Hair follicle dermal papilla cell (primary cell): ENCODE measurements at places on chromosomes 16 and 17. TPM values are rescaled to one million over a fixed set of nuclear protein-coding genes. Genes with fewer than 3 reads are reported as not detected.

Gene CCL13
- total RNA-seq = not detected in 2 replicates

Gene CALB2
- total RNA-seq = 0.24 and 0.32 TPM in 2 replicates

Gene CACNG3
- total RNA-seq = not detected in 2 replicates

Gene TRIM16
- 87.1 and 128 TPM in 2 replicates for total RNA-seq

Gene OR1A1
- not detected in 2 replicates for total RNA-seq

Gene HAP1
- total RNA-seq = under 0.01 TPM in 1 of 2 replicates, not detected in the other

Gene NPIPA5
- total RNA-seq = 0.36 TPM in 1 of 2 replicates, not detected in the other

Gene MT1M
- 0.81 and 1.6 TPM in 2 replicates for total RNA-seq

Gene HOXB1
- total RNA-seq = not detected in 2 replicates

Gene TBC1D10B
- 45.1 and 47.4 TPM in 2 replicates for total RNA-seq

Gene DNAH2
- 0.12 and 0.16 TPM in 2 replicates for total RNA-seq

Gene PSMB10
- total RNA-seq = 63.9 and 73.6 TPM in 2 replicates

Gene DPH1
- total RNA-seq = 57.2 and 64.1 TPM in 2 replicates

Gene CEMP1
- total RNA-seq = not detected in 2 replicates

Gene BIRC5
- 5.7 and 9.1 TPM in 2 replicates for total RNA-seq

Gene ASGR1
- 0.36 and 0.49 TPM in 2 replicates for total RNA-seq

Gene VMO1
- total RNA-seq = 0.16 TPM in 1 of 2 replicates, not detected in the other

Gene NACA2
- total RNA-seq = not detected in 2 replicates

Gene MFSD6L
- total RNA-seq = not detected in 2 replicates

Gene TNFRSF13B
- total RNA-seq = not detected in 2 replicates

Gene OR1F1
- total RNA-seq = not detected in 2 replicates

Gene ANKRD13B
- total RNA-seq = 8.6 and 10.0 TPM in 2 replicates

Gene ADAMTS18
- total RNA-seq = 4.4 TPM in 1 of 2 replicates, not detected in the other

Gene ZFP1
- 14.9 and 16.5 TPM in 2 replicates for total RNA-seq

Gene PRSS33
- not detected in 2 replicates for total RNA-seq

Gene ANKFY1
- 54.8 and 68.0 TPM in 2 replicates for total RNA-seq

Gene RAMP2
- total RNA-seq = not detected in 2 replicates

Gene CLEC19A
- not detected in 2 replicates for total RNA-seq

Gene GAS2L2
- total RNA-seq = not detected in 2 replicates

Gene SLC5A10
- not detected in 2 replicates for total RNA-seq

Gene KRTAP3-1
- not detected in 2 replicates for total RNA-seq

Gene MYH11
- total RNA-seq = 0.36 and 0.49 TPM in 2 replicates

Gene ACBD4
- total RNA-seq = 9.1 and 9.9 TPM in 2 replicates

Gene IRX5
- 7.4 and 11.4 TPM in 2 replicates for total RNA-seq

Gene TBC1D3E
- total RNA-seq = not detected in 2 replicates

Gene SPN
- total RNA-seq = not detected in 2 replicates

Gene PRCD
- 1.1 and 1.3 TPM in 2 replicates for total RNA-seq
